ENCODE measurements at places on chromosomes 13 and 19.

DNA sequence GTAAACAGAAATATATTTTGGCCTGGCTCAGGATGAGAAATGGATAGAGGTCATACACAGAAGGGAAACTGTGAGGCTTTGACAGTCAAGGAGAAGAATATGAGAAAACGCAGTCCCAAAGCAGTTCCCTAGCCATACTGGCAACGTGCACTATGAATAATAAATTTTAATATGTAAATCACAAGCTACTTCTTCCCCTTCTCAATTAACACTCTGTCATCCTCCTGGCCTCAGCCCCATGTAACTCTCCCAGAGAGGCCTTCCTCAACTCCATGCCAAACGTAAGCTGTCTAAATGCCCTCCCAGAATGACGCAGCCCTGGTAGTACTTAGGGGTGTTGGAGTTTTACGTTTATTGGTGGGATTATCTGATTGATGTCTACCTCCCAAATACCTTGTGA is 732.6 kb downstream of the LIG4 start:
- no peak for DNase-seq

DNA sequence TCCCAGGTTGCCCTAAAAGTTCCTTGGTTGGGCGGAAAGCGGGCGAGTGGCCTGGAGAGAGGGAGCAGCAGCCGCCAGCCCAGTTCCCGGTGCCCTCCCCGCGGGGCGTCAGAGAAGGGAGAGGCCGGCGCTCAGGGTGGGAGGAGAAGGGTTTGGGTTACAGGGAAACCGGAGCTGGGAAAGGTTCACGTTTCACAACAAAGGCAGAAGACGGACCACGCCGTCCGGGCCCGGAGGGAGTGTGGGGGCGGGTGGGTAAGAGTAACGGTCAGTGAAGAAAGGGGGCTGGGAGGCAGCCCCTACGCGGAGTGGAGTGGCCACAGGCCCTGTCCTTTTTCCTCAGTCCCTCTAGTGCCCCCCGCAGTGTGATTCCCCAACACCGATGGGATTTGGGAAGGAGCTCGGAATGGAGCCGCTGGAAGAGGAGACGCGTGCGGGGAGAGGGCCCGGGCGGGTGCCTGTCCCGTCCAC is 1.6 kb downstream of the SIX5 start:
- DNase-seq = no peak

- peak; percentile 89 for DNase-seq
These were observed 45.3 kb downstream of the LRCH1 start for GRCh38 chr13:46598140-46598819.

- no peak for DNase-seq
These were observed 13.8 kb downstream of the CILP2 start for GRCh38 chr19:19551853-19552192.

DNA sequence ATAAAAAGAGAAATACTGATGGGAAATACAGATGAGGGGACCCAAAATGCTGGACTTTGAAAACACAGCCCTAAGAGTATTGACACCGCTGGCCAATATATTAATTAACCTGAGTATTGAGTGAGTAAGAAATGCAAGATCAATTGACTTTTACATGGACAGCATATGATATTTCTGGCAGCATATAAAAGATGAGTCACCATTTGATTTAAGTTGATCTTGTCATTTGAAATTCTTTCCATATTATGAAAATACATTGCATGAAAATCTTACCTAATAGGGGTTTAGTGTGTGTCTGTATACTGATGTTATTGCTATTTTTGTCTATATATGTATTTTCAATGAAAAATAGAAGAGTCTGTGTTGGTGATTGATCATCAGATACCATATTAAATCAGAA is 619.6 kb downstream of the KCTD12 start:
- DNase-seq = no peak

- no peak for DNase-seq
These were observed 25.5 kb upstream of the SACS start for GRCh38 chr13:23458989-23459388.

DNA sequence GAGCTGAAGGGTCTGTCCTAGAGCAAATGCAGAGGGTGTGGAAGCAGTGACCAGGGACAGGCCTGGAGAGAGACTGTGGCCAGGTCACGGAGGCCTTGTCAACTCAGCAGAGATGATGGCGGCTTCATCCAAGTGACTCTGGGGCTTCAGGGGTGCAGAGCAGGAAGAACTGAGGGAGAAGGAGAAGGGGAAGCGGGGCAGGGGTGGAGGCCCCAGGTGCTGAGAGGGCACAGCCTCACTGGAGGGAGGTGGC is 299.1 kb downstream of the ZNF536 start:
- no peak for DNase-seq

DNA sequence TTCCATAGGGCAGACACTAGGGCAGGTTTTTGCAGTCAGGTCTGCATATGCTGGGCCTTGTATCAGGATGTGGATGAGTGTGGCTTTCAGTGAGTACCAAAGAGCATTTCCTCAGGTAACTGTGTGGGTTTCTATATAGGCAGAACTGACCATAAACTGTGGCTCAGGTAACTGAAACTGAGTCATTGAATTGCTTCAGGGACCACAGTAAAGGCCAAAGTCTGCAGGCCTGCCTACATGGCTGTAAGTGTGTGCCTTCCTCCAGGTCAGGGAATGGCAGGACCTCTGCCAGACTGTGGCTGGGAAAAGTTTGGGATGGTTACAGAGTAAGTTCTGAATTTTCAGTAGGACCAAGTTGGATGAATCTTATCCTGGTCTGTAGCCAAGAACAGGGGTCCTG is 85.6 kb downstream of the ZNF486 start:
- DNase-seq = no peak

DNA sequence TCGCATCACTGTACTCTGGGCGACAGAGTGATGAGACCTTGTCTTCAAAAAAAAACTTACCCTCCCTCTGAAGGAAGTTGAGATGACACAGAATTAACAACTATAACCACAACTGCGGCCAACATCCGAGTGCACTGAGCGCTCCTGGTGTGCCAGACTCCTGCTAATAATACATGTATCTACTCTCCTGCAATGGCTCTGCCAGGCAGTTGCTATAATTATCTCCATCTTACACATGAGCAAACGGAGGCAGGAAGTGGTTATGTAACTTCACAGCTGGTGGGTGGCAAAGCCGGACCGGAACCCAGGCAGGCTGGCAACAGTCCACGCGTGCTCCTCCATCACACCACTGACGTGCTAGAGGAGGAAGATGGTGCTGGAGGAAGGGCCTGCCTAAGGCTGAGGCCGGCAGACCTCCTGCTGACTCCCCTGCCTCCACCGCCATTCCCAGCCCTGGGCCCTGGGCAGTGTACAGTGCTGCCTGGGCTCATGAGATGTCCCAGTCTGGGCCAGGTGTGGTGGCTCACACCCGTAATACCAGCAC is 12.6 kb downstream of the XRCC1 start:
- DNase-seq = peak; percentile 100

GRCh38 chr19:1417681-1418495 is 10.5 kb downstream of the DAZAP1 start:
- no peak for DNase-seq

- no peak for DNase-seq
These were observed 147.9 kb downstream of the KATNAL1 start for GRCh38 chr13:30159446-30159839.

GRCh38 chr19:49833599-49833998 is 15.5 kb downstream of the MED25 start:
- DNase-seq = no peak

DNA sequence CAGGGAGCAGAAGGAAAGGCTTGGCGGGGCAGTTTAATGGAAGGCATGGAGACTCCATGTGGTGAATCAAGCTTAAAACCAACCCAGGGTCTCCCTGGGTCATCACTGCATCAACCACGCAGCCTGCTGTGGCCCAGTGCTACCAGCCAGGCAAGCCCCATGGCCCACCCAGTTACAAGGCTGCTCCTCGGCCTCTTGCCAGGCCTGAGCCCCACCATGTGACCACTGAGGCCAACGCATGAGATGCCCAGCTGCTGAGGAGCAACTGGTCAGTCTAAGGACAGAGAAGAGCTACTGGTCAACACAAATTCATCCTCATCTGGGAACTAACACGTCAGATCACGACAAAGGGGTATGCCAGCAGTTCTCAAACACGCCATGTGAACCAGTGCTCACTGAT is 15.4 kb upstream of the KPTN start:
- no peak for DNase-seq

DNA sequence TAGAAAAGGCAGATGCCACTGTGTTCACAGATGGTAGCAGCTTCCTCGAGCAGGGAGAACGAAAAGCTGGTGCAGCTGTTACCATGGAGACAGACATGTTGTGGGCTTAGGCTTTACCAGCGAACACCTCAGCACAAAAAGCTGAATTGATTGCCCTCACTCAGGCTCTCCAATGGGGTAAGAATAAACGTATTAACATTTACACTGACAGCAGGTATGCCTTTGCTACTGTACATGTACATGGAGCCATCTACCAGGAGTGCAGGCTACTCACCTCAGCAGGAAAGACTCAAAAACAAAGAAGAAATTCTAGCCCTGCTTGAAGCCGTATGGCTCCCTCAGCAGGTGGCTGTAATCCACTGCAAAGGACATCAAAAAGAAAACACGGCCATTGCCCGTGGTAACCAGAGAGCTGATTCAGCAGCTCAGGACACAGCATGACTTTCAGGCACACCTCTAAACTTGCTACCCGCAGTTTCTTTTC is 197.7 kb downstream of the ZNF737 start:
- no peak for DNase-seq

GRCh38 chr13:50589651-50590054 is 253.8 kb downstream of the DLEU7 start:
- peak; percentile 27 for DNase-seq

DNA sequence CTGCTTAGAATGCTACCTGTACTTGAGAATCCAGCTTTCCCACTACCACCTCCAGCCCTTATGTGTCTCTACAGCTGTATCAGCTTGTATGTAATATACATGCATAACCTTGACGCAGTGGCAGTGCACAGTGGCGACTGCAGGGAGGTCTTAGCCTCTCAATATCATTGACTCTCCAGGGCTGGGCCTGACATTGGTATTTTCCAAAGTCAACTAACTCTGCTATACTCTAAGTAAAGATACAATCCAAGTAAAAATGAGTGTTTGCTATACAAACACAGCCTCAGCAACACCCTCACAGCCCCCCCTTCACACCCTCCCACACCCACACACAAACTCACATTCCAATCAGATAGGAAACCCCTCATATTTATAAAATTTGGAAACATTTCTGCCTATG is 6.7 kb upstream of the UBL3 start:
- DNase-seq = no peak

DNA sequence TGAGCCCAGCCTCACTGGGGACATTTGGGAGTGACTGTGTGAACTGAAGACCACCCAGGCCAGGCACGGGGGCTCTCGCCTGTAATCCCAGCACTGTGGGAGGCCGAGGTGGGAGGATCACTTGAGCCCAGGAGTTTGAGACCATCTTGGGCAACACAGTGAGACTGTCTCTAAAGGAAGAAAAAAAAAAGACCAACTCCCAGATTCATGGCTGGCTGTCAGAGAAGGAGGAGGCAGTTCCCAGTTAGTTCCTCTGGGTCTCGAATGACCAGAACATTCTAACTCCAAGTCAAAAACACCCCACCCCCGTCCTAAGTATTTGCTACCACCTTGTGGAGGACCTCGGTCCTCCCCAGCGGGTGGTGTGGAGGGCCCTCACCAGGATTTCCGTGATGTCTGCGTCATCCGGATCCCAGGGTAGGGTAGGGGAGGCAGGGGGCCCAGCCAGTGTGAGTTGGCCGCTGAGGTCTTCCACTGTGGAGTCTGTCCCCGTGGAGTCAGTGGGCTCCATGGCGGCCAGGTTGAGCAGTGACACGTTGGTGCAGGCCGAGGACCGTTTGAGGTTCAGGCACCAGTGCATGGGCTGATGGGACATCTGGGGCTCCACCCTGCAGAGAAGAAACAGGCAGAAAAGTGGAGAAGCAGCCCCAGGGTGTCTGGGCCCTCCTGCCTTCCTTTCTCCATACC is 1.3 kb downstream of the TSKS start:
- DNase-seq = peak; percentile 81

GRCh38 chr13:26838821-26839220 is 78.2 kb upstream of the GPR12 start:
- no peak for DNase-seq
